Osteoblast (primary cell): ENCODE measurements at places on chromosomes 12 and 14.

DNA sequence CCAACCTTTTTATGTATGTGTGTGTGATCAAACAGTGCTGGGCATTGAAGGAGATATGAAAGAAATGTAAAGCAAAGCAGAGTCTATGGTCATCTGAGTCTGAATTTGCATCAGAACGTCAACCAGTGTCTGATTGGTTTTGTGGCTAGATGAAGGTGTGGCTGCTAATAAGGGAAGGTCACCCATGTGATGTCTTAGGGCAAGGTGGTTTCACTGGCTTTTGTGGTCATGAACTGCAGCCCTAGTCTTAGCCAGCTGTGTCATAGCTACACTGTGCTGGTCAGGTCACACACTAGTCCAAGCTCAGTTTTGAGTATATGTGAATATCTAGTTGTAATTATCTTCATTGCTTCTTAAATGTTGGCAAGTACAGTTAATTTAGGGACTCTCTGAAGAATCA is 105.8 kb downstream of the TGFB3 start:
- no peak for DNase-seq

GRCh38 chr12:89775063-89775985 is 66.7 kb upstream of the ATP2B1 start:
- DNase-seq = no peak

- DNase-seq = peak; percentile 51
Measured at GRCh38 chr12:49631336-49631907, 8.1 kb downstream of the PRPF40B start.

DNA sequence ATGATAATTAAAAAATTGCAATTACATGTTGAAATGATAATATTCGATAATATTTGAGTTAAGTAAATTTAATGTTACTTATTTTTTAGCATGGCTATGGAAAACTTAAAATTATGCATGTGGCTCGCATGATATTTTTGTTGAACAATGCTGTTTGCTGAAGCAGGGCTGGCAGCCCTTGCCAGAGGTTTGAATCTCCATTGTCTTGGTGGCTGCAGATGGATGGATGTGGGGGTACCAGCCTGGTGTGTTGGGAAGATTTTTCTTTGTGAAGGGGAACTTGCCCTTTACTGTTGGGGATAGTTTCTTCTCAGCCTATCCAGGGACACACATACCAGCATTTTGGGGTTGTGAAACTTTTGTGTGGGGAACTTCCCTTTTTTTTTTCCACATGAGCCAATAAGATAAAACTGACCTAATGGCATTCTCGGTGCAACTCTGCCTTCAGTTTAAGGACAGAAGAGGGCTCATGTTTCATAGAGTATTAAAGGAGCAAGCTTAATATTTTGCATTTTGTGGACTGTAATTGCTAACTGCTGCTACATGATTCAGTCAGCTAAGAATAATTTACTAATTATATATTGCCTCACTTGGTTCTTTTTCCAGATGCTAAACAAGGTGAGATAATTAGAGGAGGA is 8.8 kb downstream of the RASSF3 start:
- DNase-seq = no peak

DNA sequence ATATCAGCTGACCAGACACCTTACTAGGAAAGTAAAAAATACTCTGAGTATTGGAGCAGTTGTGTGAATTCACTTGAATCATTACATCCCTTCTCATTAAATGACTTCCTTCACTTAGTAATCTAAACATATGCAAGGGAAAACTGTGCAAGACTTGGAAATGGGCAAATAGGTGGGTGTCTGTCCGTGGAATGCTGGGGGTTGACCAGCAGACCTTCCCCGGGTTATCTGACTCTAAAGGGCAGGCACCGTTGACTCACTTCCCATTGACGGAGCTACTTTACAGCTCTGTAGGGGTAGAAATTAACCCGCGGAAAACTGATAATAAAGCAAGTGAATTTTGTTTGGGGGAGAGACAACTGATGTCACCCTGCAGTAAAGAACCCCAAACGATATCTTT is 199.3 kb downstream of the TTC7B start:
- no peak for DNase-seq

DNA sequence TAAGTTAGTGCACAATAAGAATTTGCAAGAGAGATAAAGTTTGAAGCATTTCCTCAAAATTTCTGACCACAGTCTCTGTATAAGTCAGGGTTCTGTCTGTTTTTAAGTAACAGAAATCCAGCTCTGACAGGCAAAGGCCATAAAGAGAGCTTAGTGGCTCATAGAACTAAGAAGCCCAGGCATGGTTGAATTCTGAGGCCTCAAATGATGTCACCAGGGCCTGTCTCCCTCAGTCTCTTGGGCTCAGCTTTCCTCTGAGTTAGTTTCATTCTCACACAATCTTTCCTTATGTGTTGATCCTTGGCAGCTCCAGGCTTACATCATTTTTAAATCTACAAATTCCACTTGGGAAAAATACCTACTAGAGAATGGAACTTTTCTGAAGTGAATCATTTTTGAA is 173.4 kb upstream of the ATP2B1 start:
- peak; percentile 76 for DNase-seq

- peak; percentile 77 for DNase-seq
Measured at GRCh38 chr14:105412771-105413543, 6.7 kb upstream of the MTA1 start.

- no peak for DNase-seq
Measured at GRCh38 chr14:71554959-71555612, 377.1 kb upstream of the RGS6 start.

- peak; percentile 84 for DNase-seq
Measured at GRCh38 chr12:49369411-49370145, 2.3 kb downstream of the SPATS2 start.

DNA sequence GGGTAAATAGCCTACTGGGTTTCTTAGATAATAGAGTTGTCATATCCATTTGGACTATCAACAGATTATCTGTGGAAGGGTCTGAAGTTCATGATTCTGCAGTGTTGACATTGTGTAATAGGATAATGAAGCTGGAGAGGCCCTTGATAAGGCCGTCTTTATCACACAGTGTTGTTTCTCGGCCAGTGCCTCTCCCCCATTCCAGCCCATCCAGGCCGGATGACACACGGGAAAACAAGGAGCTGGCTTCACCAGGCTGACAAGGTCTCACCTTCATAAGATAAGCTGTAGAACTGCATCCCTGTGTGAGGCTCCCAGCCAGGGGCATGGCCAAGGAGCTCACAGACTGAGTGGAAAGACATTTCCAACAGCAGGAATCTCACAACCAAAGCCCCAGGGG is 8.7 kb upstream of the EML1 start:
- DNase-seq = no peak
